M059J (cell line): ENCODE measurements at places on chromosomes 1 and 21.

DNA sequence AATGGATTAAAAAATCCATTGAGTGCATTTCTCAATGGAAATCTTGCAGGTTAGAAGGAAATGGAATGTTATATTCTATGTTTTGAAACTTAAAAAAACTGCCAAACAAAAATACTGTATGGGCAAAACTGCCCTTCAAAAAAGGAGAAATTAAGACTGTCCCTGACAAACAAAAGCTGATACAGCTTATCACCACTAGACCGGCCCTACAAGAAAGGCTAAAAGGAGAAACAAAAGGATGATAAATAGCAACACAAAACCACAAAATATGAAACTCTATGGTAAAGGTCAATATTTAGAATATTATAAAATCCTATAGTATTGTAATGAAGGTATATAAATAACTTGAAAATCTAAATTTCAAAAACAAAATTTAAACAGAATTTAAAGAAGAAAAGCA is 60.0 kb downstream of the SLC25A24 start:
- no peak for DNase-seq

DNA sequence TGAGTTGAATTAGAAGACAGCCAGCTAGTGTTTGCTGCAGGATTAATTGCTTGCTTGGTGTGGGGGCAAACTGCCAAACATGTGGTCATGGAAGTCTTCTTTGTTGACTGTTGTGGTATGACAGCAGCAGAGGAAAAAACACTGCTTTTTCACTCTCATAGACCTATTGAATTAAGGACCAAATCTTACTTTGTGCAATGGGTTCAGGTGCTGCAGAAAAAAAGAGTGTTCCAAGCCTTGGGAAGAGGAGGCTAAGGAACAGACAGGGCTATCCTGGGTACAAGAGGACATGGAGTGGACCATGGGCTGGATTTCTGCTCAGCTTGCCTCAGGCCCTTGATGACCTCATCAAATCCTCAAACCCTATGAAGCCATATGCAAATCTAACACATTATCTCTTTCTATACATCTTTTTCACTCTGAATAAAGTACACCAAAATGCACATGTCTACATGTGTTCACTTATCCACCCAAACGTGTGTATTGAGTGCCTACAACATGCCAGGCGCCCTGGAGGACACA is 61.5 kb downstream of the SIPA1L2 start:
- peak; percentile 51 for DNase-seq

DNA sequence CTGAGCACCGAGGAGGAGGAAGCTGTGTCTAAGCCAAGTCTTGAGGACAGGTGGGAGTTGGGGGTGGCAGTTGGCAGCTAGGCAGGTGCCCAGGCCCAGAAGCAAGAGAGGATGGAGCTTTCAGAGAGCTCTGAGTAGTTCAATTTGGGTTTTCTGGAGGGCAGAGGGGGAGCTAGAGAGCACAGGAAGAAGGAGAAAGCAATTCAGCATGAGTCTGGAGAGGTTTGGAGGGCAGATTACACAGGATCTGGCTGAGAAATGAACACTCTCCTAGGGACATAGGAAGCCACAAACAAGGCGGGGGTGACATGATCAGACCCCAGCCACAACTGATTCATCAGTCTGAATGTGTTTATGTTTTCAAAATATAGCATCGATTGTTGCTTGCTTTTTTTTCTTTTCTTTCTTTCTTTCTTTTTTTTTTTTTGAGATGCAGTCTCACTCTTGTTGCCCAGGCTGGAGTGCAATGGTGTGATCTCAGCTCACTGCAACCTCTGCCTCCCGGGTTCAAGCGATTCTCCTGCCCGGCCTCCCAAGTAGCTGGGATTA is 23.8 kb downstream of the PTPRF start:
- peak; percentile 44 for DNase-seq

DNA sequence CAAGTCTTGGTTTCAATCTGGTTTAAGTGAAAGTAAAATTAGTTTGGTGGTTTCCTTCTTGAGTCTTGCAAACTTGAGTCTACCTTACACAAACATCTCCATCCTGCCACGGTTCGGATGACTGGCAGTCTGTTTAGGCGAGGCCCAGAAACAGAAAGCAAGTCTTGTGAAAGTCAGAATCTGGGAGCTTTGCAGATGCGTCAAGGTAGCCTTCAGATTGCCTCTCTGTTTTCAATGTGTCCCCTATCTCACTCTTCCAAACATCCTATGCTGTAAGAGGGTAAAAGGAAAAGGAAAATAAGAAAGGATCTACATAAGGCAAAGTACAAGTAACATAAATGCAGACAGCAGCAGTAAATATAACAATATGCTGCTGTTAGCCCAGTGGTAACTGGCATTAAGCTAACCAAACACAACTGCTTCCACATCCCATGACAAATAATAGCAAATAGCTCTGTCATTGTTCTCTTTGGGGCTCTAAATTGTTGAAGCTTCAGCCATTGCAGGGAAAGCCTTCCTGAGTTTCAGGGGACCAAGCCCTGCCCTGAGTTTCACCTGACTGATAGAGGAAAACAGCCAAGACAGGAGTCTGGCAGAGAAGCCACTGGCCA is 26.2 kb upstream of the C1orf105 start:
- peak; percentile 58 for DNase-seq

DNA sequence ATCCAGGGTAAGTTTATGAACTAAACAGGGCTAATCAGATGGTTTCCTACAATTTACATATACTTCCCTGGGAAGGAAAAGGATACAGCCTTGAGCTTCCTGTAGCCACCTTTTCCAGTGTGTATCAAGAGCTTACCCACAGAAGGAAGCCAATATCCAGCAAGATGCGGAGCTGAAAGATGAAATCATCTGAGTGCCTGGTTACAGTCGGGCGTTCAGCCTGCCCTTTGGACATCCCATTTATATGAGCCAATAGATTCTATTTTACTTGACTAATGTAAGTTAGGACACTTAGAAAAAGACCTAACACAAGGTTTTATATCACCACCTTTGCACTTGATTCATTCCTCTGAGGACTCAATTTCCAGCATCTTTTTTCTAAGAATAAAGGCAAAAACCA is 108.2 kb downstream of the UCHL5 start:
- no peak for DNase-seq

- peak; percentile 68 for DNase-seq
Observed at GRCh38 chr1:115492880-115493279, 148.9 kb upstream of the VANGL1 start.

DNA sequence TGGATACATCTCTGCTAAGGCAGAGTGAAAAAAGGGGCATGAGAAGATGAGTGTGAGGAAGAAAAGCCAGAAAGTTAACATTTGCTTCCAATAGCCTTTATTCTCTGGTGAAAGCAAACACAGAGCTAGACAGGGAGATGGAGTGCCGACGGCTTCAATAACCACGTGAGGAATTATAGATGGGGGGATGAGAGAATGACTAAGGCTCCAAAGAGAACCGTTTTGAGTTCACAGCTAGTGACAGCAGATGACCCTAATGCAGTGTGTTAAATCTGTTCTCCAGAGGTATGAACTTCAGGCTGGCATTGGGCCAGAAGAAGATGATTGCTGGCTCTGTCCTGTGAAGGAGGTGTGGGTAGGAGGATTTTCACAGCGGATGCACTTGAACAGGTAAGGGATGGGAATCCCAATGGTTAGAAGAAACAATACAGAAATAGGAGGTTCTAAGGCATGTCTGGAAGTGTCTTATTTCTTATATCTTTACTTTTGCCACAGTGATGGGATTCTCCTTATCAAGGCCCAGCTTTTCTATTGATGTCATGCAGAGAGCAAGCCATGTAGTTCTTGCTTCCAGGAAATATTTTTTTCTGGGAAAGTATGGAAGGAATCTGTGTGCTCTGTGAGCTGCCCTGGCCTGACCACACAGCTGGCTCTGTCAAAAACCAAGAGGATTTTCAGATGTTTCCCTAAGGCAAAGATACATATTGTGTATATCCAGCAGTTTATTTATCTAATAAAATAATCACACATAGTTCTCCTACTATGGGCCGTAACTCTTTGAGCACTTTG is 573.8 kb downstream of the LTN1 start:
- no peak for DNase-seq

GRCh38 chr1:99820546-99820945 is 29.6 kb upstream of the AGL start:
- no peak for DNase-seq

GRCh38 chr1:63753591-63753990 is 20.2 kb upstream of the ROR1 start:
- no peak for DNase-seq

DNA sequence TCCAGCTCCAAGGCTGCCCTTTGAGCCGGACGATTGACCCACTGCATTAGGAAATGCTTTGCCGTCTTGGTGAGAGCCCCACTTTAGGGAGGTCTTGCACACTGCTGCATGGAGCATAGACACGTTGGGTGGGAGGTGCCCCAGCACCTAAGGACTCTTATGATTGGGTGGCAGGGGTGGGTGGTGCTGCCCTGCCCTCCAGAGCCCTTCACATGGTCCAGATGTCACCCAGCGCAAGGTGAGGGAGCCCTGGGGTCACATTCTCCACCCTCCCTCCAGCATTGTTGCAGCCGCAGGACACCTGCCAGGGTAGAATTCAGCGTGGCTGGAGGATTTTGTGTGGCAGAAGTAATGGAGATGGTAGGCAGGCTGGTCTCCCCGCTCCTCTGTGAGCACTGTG is 137.4 kb upstream of the COL6A1 start:
- DNase-seq, result no peak

DNA sequence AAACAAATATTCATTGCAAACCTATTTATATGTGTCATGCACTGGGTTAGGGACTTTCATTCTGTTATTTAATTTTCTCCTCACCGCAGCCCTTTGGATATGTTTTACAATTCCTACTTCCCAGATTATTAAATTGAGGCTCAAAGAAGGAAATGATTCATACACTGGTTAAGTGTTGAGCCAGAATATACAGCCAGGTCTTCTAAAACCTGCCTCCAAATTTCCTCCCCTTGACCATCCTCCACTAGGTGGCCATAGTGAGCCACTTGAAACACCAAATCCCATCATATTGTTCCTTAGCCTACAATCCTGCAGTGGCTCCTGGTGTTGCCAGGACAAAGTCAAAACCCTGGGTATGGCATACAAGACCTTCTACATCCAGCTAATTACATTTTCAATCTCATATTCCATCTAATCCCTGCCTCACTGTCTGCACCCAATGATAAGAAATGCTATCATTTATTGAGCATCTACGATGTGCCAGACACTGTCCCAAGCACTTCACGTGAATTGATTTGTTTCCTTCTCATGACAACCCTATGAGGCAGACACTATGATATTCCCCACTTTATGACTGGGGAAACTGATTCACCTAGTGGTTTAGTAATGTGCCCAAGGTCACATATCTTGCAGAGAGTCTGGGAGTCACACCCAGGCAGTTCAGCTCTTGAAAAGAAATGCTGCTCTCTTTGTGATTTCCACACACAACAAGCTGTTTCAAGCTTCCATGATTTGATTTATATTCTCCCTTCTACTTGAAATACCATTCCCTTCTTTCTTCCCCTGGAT is 23.6 kb upstream of the KIRREL1 start:
- DNase-seq, result peak; percentile 90

DNA sequence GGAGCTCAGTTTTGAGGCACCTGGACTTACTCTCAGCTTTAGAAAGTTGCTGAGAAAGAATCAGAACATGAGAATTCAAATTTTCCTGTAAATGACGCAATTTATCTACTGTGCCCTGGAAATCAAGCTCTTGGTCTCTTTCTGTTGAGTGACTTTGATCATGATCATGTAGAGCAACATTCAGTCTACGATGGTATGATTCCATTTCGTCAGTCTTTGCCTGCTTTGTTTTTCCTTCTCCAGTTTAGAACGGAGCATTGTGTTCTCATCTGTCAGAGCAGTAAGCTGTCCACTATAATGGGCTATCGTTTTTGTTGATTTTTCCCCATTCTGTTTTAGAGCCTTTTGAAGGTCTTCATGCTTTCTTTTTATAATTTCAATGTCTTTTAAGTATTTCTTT is 20.7 kb downstream of the SFT2D2 start:
- DNase-seq, result no peak

GRCh38 chr1:230857077-230857476 is 11.2 kb downstream of the C1orf198 start:
- peak; percentile 77 for DNase-seq

GRCh38 chr1:13224480-13225060 is 1.4 kb downstream of the PRAMEF18 start:
- no peak for DNase-seq

DNA sequence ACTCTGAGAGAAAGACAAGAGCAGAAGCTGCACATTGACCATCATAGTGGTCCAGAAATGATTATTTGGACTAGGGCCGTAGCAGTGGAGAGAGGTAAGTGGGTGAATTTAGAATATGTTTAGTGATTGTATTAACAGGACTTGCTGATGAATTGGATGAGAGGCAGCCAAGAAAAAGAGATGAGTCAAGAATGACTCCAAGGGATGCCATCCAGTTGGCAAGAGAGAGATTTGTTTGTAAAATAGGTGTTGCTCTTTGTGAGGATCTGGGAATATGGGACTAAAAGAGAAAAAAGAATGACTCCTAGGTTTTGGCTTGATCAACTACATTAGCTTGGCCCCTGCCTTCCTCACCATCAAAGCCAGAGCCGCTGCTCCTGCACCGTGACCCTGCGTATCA is 54.2 kb upstream of the ARTN start:
- peak; percentile 88 for DNase-seq

DNA sequence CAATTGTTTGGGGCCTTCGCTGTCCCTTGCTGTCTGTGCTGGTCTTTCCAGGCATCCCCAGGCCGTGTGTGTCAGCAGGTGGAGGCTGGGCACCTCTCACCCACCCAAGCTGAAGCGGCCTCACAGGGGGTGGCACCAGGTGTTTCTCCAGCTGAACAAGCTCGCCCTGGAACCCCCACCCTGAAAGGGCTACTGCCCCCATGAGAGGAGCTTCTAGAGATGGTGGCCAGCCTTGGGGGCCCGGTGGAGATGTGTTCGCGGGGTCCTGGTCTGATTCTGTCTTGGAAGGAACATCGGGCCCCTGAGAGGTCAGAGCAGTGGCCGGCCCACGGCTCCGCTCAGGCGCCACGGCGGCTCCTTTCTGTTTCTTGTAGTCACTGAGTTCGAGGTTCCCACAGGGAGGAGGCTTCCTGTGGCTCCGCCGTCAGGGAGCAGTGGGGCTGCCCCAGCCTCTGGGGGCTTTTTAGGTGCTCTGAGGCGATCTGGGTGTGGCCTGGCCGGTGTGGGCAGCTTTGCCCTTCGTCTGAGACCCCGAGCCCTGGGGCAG is 46.9 kb downstream of the SKI start:
- no peak for DNase-seq

- DNase-seq, result peak; percentile 7
Observed at GRCh38 chr1:100039591-100039990, 69.8 kb downstream of the SLC35A3 start.

DNA sequence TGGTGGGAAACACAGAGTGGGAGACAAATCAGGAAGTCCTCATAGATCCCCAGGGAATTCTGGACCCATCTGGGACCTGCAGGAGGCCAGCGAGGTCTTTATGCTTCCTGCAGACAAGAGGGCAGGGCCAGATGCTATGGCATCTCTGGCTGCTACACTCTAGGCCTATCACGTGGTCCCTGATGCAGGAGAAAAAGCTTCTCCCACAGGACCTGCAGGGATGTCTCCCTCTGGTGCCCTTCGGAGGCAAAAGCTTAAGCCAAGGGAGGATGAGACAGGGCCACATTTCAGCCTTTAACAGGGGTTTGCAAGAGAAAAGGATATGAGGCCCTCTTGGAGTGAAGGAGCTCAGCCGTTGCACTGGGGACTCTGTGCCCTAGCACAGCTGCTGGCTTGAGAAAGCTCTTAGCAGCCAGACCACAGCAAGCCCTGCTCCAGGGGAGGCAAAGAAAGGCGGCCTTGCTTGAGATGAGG is 243.0 kb downstream of the C1orf94 start:
- DNase-seq, result peak; percentile 65

- DNase-seq, result no peak
Observed at GRCh38 chr21:15152591-15152990, 87.8 kb upstream of the NRIP1 start.

- no peak for DNase-seq
Observed at GRCh38 chr1:115199416-115200132, 110.3 kb upstream of the TSPAN2 start.
